Activated CD4-positive, alpha-beta T cell treated with anti-CD3 and anti-CD28 coated beads for 1 hour (primary cell): ENCODE measurements at places on chromosomes 6 and 20.

DNA sequence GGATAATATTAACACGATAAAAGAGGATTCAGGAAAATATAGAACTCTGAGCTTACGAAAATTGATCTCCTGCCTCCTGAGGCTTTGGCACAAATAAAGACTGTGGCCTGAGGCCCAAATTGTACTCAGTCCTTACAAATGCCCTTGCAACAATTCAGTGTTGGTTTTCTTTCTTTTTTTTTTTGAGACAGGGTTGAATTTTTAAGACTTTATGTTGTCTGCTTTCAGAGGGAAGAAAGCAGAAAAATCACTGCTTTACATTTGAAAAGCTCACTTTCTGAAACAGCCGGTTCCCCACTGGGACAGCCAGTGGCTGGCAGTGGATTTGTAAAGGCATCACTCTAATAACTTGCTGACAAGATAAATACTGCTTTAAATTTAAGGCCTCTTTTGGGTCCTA lies 290.5 kb downstream of the SLC35F1 start:
- no peak for DNase-seq

GRCh38 chr6:134802426-134803058 lies 147.4 kb downstream of the ALDH8A1 start:
- DNase-seq, result no peak

DNA sequence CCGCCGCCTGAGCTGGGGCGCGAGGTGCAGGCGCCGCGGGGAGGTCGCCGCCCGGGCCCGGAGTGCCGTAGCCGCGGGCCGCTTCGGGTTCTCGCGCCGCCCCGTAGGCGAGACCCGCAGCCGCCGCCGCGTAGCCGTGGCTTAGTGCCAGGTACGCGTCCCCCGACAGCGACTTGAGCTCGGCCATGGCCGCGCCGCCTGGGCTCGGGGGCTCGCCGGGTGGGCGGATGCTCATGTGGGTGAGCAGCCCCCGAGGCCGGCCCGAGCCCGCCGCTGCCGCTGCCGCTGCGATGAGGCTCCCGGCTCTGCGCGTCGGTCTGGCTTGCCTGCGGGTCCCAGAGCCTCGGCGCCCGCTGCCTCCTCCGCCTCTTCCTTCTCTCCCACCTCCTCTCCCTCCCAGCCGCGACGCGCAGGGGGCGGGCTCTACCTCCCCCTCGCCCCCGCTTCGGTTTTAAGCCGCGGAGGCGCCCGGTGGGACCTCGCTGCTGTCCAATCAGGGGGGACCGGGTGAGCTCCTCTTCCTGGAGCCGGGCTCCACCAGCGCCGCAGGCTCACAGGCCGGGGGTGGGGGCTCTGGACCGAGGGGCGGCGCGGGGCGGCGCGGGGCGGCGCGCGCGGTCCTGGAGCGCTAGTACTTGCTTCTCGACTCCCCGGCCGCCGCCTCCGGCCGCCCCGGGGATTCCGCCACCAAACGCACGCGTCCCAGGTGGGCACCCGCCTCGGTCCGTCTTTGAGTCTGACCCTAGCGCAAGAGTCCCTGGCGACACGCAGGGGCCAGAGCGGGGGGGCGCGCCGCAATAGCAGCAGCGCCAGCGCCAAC lies at the start of gene BHLHE23:
TSS of gene BHLHE23 (minus strand) at position 425 of the 820 bp plus-strand sequence. CDS start at position 235, 190 bp downstream.
- DNase-seq, result no peak

GRCh38 chr6:151592449-151593159 lies 98.8 kb downstream of the CCDC170 start:
- DNase-seq, result no peak

DNA sequence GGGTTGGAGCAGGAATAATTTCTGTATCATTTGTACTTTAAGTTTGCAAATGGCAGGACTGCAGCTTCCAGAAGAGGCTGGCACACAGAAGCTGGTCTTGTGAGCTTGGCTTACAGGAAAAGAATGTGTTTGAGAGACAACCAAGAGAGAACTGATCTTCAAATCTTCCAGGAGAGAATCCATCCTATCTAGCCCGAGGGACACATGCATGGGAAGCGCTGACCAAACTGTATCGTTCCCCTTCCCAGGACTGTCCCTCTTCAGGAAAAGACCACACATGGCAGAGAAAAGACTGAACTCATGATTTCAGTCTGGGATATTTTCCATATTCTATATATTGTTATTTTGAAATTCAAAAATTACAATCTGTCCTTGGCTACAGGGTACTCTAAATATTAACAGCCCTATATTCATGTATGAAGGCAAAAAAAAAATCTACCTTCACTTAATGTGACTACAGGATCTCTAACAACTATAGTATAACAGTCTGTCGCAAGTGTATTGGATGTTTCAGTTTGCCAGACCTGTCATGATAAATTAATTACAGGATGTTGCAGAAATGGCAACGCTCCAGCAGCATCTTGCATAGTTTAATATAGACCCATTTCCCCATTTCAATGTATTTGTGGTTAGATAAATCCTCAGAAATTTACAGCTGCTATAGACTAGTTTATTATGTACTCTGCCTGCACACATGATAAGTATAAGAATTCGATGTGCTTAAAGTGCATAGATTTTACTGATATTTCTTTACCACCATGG lies 99.4 kb downstream of the MYB start:
- DNase-seq, result no peak

GRCh38 chr20:17735206-17735804 lies 35.5 kb downstream of the BANF2 start:
- no peak for DNase-seq

- no peak for DNase-seq
These were observed 106.7 kb upstream of the IYD start for GRCh38 chr6:150261997-150262697.

DNA sequence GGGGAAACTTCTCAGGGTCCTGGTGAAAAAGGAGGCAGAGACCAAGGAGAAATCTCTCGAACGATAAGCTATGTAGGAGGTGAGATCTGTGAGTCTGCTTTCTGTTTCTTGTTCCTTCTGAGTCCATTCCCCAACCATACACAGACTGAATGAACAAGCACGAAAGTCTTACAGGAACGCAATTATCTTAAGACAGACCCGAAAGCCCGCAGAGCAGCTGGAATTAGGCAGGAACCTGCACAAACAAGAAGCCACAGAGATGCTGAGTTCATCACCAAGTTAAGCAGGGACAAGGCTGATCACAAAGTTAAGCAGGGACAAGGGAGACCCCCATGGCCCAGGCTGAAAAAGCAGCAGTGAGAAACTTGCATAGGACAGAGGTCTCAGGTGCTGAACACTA lies 21.4 kb upstream of the NELFCD start:
- DNase-seq, result no peak

DNA sequence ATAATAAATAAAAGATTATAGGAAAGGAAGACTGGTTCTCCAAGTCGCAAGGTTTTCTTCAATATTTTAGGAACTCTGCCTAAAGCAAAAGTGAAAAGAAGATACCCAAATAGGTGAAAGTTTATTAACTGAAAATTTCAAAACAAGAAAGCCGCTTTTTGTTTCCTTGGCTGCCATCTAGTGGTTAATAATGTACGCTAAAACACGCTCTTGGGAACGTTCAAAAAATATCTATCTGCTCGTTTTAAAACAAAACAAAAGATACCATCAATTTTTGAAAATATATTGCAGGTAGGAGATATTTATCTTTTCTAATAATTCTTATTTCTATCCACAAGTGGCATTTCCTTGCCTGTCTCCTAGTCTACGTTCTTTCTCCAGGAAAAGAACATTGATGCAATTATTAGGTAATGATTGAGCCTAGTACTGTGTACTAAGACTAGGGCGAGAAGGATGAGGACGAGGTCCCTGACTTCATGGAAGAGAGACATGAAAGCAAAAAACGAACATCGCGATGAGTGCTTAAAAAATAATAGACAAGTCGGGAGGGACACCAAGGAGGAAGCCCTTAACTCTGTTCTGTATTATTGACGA lies 97.2 kb downstream of the SPTLC3 start:
- no peak for DNase-seq

GRCh38 chr6:155880900-155881299 lies 425.3 kb upstream of the NOX3 start:
- no peak for DNase-seq

- DNase-seq, result no peak
These were observed 1592.6 kb downstream of the GRIK2 start for GRCh38 chr6:102986086-102986485.

GRCh38 chr6:105990151-105990550 lies 96.0 kb upstream of the PRDM1 start:
- DNase-seq, result no peak

DNA sequence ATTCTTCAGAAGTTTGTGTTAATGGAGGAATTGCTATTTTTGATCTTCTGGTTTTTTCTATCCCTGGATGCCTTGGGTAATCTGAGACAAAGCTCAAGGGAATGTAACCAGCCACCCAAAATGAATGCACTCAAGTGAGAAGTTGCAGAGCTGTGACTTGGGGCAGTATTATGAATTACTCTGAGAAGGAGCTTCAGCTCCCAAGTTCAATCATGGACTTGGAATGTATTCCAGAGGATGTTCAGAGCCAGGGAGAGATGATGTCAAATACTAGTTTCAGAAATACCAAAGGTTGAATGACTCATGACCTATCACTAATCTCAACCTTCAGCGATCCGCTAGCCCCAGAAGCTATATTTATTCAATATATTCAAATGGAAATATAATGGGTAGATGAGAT lies 375.2 kb upstream of the PLCB4 start:
- DNase-seq, result no peak

DNA sequence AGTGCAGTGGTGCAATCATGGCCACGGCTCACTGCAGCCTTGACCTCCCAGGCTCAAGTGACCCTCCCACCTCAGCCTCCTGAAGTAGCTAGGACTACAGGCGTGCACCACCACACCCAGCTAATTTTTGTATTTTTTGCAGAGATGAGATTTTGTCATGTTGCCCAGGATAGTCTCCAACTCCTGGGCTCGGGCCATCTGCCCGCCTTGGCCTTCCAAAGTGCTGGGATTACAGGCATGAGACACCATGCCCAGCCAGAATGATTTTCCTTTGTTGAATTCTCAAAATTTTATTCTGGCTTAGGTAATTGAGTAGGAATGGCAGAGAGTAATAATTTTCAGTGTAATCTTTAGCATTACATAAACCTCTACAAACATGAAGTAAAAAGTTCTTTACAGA lies 37.1 kb downstream of the SLC16A10 start:
- DNase-seq, result no peak

- no peak for DNase-seq
These were observed 15.8 kb downstream of the CAGE1 start for GRCh38 chr6:7373739-7374138.
